GM23248 (cell line): ENCODE measurements at places on chromosomes 12 and 14. TPM values are rescaled to one million over a fixed set of nuclear protein-coding genes. Genes with fewer than 3 reads are reported as not detected.
A peak's percentile ranks its signal among the peaks of the same experiment; 100 is the strongest.

DNA sequence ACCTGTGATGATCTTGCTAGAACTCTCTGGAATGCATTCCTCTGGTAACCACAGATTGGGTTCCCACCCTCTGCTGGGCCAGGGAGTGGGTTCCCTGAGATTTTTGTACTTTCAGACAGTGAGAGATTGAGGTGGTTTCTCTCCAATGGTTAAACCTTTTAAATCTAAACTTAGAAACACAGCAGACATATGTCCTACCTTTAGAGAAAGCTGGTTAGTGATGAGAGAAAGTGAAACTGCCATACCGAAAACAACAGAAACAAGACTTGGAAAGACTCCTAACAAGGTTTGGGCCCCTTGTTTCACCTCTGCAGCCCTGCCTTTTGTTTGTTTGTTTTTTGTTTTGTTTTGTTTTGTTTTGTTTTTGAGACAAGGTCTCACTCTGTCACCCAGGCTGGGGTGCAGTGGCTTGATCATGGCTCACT is 9.7 kb upstream of the SGPP1 start:
- no peak for DNase-seq

DNA sequence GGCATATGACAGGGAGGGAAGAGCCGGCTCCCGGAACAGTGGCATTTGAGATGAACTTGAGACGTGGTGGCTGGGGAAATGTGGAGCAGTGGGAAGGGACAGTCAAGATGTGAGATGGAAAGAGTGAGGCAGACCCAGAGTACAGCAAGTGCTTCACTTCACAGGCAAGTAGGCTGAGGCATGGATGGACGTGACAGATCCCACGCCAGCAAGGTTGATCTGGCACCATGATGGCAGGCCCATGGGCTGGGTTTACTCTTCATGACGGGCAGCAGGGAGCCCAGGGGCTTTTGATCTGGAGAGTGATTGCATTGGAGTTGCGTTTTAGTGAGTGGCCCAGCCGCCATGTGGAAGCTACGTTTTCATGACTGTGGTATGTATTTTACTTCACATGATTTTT is 17.9 kb upstream of the EML1 start:
- DNase-seq = no peak

- DNase-seq = peak; percentile 20
Measured at GRCh38 chr14:99744873-99745224, 48.4 kb upstream of the EML1 start.

The TMEM30B gene
- total RNA-seq = 1.3 and 1.7 TPM in 2 replicates

DNA sequence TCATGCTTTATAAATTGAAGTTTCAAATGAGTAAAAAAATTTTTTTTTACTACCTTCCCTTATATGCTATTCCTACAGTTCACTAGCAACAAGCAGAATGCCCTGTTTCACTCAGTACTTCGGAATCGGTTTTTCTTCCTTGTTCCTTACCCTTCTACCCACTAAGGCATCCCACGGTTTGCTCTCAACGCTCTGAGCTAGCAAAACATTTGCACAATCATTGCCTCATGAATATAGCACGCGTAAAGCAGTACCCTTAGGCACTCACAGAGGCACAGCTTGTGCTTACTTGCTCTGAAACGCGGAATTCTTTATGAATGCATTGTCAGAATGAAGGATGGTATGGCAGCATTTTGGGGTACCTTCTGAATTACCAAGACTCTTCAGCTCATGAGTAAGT is 45.0 kb downstream of the PPP1R13B start:
- no peak for DNase-seq

The AGAP2 gene
- total RNA-seq = under 0.01 TPM in 1 of 2 replicates, not detected in the other

- DNase-seq = no peak
Measured at GRCh38 chr14:81028461-81028860, 73.0 kb downstream of the TSHR start.

GRCh38 chr14:24712909-24713308 is 78.9 kb upstream of the GZMB start:
- no peak for DNase-seq

GRCh38 chr12:89693639-89694202 is 14.9 kb downstream of the ATP2B1 start:
- DNase-seq = no peak

DNA sequence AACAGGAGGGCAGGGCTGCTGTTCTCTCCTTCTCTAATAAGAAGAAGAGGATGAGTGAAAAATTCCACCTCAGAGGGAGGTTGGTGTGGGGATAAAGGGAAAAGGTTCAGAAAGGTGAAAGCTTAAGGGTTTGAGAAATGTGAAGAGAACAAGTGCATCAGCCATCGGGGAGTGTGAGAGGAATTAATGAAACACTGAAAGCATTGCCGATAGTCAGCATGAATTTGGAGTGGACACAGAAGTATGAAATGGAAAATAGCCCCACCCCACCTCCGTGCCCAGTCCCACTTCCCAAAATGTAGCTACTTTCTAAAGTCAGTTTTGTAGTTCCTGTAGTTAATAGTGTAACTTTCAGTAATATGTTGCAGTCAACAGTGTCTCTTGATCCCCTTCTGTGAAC is 33.4 kb downstream of the DIP2B start:
- DNase-seq = no peak

The FGF23 gene
- not detected in 2 replicates for total RNA-seq

GRCh38 chr14:85542623-85543022 is 12.7 kb downstream of the FLRT2 start:
- DNase-seq = no peak

DNA sequence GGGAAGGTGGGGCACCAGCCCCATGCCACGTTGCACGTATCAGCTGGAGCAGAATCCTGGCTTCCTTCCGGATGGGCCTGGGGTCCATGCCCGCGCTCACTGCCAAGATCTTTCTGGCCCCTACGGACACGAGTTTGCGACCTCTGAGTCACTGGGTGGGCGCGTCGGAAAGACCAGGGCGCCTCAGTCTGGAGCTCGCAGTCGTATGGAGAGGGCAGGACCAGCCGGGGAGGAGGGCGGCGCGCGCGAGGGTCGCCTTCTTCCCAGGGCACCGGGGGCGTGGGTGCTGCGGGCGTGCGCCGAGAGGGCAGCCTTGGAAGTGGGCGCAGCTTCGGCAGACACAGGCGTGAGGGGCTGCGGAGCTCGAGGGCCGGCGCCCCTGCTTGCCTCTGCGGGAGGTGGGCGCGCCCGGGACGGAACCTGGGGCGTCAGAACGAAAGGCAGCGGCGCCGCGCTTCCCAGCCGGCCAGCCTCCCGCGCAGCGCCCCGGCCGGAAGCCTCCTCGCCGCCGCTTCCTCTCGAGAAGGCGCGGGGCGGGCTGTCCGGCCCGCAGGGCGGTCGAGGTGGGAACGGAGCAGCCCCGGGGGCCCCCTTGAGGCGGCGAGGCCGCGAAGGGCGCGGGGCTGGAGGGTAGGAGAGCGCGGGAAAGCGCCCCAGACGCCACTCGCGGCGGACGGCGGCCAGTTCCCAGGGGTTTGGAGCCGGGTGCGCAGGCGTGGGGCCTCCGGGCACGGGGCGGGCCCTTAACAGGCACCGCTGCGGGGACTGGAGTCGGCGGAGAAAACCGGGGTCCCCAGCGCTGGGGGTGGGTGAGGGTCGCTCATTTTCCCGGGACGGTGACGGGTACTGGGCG is at the start of gene ARL6IP4:
Gene ARL6IP4, plus strand, starts transcription at position 499 of the 853 bp plus-strand sequence. CDS start 459 bp downstream, outside the sequence.
- DNase-seq = peak; percentile 86

DNA sequence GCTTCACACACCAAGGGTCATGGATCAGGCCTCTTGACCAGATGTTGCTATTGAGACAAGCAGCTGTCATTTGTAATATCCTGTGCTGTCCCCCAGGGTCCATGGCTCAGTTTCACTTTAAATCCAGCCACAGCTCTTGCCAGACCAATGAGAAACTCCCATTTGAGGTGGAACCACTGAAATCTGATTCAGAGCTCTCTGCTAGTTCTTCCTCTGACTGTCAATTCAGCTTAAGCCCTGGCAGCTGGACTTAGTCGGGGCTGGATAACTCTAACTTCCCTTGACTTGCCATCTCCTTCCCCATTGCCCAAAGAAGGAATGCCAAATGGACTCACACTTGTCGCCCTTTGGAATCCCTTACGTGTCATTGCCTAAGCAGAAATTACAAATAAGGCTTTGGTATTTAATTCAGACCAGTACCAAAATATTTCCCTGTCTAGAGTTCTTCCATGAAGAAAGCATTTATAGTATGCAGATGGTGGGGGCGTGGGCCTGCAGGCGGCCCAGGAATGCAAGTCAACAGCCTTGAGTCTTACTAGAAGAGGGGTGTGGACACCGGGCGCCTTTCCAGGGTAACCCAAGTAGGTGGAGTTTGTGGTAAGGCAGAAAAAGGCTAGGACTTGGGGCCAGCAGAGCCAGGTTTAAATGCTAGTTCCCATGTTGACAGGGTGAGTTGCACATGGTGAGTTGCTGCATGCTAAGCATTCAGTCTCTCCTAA is 96.9 kb upstream of the TMPO start:
- DNase-seq = peak; percentile 99

GRCh38 chr14:37434867-37435266 is 160.2 kb downstream of the FOXA1 start:
- DNase-seq = no peak

- no peak for DNase-seq
Measured at GRCh38 chr12:99195474-99195873, 452.1 kb upstream of the GARIN6 start.

- DNase-seq = peak; percentile 84
Measured at GRCh38 chr14:89303456-89304435, 113.3 kb downstream of the FOXN3 start.

DNA sequence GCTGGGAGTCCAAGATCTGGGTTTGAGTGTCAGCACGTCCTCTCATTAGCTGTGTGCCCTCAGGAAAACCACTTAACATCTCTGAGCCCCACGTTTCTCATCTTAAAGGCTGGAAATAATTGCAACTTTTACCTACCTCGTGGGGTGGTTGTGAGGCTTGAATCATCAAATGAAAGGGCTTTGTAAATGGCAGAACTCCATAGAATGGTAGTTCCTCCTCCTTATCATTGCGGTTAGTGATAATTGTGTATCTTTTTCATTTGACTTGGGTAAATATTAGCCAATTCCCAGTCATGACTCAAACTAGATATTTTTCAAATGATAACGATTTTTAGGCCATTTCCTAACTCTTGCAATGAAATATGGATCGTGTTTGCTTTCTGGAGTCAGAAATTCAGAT is 205.5 kb downstream of the CHST11 start:
- no peak for DNase-seq

The WNT1 gene
- total RNA-seq = not detected in 2 replicates

GRCh38 chr12:14390870-14391530 is 25.5 kb downstream of the ATF7IP start:
- no peak for DNase-seq

DNA sequence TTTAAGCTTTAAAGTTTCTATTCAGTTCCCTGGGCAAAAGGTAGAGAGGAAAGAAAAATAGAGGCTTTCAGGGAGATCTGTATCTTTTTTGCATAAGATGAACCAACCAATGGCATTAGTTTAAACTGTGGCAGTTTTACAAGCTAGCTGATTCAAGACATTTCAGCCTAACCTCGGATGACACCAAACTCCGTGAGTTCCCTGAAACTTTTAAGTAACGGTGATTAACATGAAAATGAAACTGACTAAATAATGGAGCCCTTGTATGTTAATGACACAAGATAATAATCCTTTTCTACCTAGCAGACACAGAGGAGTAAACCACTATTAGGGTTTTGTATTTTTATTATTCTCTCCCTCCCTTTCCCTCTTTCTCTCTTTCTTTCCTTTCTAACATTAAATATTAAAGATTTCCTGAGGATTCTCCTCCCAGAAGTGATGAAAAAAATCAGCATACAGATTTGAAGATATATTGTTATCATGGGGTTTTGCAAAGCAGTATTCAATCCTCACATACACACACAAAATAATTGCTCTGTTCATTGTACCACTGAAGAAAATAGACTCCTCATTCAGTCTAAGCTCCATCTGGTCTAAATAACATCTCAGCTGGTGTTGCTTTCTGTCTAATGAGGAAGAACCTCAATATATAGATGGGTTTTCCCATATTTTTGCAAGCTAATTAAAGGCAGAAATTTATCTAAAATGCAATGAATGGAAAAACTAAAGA is 483.8 kb downstream of the NOVA1 start:
- DNase-seq = no peak

DNA sequence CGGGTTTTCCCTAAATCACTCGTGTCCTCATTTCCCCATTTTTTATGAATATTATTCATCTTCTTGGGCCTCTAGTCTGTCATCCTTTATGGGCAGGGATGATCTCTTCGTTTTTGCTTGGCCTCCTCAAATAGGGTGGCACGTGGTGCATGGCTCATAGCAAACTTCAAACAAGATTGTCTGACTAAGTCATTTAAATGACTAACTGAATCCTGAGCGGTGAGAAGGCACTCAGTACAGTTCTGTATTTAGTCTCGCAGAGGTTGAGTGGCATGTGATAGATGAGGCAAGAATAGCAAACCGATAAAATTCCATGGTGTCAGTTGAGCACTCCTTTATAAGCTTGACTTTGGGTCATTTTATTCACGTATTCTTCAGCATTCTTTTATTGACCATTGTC is 5.7 kb upstream of the JDP2 start:
- DNase-seq = peak; percentile 94

The SMCO2 gene
- not detected in 2 replicates for total RNA-seq

The CLEC4C gene
- not detected in 2 replicates for total RNA-seq
